Fibroblast of skin of scalp (primary cell): ENCODE measurements at places on chromosomes 5 and 9.

DNA sequence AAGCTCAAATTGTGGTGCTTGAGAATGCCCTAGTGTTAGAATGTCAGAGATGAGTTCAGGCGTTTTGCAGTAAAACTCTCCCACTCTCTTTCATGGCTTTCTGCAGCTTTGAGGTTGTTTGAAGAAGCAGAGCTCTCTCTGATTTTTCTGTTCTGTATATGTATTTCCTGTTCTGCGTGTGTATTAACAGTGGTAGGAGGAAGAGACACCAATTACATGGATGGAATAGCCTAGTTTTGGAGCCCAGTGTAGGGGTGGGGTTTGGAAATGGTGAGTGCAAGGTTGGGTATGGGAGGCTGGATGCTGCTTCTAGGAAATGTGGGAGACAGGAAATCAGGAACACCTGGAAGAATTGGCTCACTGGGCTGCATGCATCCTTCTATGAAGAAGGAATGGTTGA is 12.4 kb downstream of the LARP1 start:
- DNase-seq: no peak

DNA sequence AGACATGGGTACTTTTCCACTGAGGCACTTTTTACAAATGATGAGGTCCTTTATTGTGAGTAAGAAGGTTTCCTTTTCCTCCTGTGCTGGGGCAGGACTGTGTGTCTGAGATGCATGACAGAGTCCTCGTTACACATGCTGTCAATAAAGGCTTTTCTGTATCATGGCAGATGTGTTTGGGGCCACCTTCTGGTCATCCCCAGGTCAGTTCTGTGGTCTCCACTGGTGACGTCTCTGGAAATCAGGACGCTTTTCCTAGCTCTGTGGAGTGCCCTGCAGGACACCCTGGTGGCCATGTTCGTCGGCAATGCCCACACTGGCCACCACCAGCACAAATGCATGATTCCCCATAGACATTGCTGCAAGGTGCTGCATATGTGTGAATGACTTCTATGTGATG is 2.8 kb downstream of the CMBL start:
- DNase-seq: no peak

DNA sequence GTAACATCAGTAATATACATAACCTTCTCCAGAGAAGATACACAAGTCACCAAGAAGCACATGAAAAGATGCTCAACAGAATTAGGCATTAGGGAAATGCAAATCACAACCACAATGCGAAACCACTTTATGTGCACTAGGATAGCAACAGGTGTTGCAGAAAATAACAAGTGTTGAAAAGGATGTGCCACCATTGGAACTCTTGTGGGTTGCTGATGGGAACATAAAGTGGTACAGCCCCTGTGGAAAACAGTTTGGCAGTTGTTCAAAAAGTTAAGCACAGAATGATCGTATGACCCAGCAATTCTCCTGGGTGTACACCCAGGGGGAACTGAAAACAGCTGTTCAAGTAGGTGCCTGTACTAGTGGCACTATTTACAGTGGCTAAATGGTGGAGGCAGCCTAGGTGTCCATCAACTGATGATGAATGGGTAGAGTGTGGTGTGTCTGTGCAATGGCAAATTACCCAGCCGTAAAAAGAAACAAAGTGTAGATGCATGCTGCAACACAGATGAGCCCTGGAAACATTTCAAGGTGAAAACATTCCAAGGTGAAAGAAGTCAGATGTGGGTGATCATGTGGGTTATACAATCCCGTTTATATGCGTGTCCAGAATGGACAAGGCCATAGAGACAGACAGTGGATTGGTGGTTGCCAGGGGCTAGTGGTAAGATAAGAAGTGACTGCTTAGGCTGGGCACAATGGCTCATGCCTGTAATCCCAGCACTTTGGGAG is 27.2 kb downstream of the CCDC69 start:
- DNase-seq: no peak

DNA sequence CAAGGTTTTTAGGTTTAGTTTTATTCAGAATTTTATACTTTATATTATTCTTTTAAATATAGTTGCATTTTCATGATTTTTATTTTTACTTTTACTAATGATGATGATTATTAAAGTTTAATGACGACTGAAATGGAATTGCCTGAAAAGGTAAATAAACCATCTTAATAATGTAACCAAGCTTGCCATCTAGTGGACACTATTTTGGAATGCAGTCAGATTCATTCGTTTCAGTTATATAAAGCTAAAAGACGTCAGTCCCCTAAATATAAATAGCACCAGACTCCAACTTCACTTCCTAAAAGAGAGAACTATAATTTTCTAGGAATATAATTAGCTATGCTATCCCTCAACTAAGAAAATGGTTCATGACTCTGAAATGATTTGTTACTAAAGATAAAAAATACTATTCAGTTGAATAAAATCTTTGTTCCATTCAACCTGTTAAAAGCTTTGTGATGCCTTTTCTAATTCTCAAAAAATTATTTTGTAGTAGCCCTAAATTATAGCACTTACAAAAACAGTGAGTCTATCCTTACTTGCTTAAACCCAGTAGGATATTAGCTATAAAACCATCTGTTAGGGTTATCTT is 19.9 kb downstream of the ABITRAM start:
- peak; percentile 50 for DNase-seq

GRCh38 chr9:68672215-68672614 is 32.8 kb upstream of the PIP5K1B start:
- DNase-seq: no peak

DNA sequence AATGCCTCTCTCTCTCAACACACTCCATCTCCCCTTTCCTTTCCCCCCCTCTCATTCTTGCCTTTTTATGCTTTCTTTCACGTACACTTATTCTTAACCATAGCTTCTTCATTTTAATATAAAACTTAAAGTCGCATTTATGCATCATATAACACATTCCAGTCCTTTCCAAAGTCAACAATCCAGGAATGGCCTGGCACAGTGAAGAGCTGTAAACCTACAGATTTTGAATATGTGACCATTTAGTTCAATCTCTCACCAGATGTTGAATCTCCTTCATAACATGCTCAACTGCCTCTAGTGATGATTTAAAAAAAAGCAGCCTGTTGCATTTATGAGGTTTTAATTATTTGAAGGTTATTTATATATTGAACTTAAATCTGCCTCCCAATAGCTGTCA is 186.2 kb upstream of the GRAMD2B start:
- peak; percentile 10 for DNase-seq
